ENCODE measurements at places on chromosomes 3 and 15. TPM values are rescaled to one million over a fixed set of nuclear protein-coding genes. Genes with fewer than 3 reads are reported as not detected.

RBP2 gene
- not detected for polyA plus RNA-seq

DNA sequence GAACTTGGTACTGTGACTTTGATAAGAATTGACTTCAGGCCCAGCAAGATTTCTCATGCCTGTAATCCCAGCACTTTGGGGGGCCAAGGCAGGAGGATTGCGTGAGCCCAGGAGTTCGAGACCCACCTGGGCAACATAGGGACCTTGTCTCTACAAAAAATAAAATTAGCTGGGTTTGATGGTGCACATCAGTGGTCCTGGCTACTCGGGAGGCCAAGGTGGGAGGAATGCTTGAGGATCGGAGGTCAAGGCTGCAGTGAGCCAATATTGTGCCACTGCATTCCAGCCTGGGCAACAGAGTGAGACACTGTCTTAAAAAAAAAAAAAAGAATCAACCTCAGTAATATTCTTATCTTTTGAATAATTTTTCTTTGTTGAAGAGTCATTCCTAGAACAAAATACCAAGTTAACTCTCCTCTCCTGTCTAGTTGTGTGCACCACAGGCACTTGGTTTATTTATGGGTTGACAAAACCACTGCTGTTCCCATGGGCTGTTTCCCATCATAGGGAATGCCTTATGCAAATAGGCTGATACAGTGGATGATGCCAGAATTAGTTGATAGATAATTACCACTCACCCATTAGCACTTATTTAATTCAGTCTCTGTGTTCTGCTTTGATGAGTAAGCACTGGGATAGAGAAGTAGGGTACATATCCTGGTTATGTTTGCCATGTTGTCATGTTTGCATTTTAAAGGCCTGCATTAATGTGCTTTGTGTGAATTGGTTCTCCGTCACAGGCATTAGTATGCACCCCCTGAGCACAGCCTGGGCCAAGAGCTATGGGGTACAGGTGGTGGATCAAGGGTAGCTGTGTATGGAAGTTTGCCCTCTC lies 32.9 kb downstream of the TRAK1 start:
- no peak for DNase-seq

DNA sequence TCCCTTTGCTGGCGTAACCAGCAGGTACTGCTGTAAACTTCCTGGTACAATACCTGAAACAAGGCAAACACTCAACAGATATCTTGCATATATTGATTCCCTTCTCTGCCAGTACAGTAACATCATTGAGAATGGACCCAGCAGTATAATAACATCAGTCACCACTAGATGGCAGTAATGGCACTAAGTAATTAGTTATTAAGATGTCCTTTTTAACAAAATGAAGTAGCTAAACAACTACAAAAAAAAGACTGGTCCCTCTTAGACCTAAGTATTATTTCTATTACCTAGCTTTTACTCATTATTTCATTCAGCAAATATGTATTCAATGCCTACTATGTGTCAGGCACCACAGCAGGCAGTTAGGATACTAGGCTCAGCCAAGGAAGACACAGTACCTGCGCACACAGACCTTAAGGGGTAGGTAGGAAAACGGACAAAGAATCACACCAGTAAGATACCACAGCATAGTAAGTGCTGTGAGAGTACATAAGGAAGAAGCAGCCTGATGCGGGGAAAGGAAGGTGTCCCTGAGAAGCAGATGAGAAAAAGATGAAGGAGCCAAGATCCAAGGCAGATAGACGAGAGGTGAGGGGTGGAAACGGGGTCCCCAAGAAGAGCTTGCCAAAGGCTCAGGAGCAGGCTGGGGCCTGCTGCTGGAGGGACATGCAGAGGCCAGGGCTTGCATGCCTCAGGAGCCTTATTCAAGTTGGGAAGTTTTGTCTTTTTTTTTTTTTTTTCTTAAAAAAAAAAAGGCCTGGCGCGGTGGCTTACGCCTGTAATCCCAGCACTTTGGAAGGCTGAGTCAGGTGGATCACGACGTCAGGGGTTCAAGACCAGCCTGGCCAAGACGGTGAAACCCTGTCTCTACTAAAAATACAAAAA lies 102.7 kb upstream of the CHD2 start:
- DNase-seq = peak; percentile 87

SMAD6 gene
- polyA plus RNA-seq = 0.03 TPM

- no peak for DNase-seq
These were observed 338.5 kb upstream of the THBS1 start for GRCh38 chr15:39242345-39242744.

GOLGA6D gene
- polyA plus RNA-seq = not detected

NR2E3 gene
- not detected for polyA plus RNA-seq

GOLGA8Q gene
- polyA plus RNA-seq = 0.89 TPM

DNA sequence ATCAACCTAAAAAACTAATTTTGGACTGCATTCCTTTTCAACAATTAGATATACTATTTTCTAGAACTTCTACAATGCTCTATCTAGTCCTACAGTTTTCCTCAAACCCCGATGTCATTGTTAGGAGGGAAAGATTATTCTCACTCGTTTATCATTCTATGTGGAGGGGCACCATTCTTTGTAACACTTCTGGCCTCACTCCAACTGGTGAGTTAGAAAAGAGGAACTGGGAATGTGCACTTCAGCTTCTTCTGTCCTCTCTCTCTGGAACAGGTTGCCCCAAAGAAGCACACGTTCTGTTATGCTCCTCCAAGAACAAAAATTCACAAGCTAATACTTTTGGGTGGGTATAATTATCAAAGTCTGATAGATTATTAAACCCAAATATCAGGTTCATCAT lies 137.9 kb downstream of the UACA start:
- peak; percentile 17 for DNase-seq
